ENCODE measurements at places on chromosomes 11 and 22.

- no peak for DNase-seq
Measured at GRCh38 chr11:23680488-23681230, 816.2 kb upstream of the LUZP2 start.

GRCh38 chr22:28783786-28784671 lies 11.5 kb downstream of the CCDC117 start:
- no peak for DNase-seq

GRCh38 chr11:95123556-95123955 lies 33.9 kb downstream of the ENDOD1 start:
- DNase-seq: no peak

DNA sequence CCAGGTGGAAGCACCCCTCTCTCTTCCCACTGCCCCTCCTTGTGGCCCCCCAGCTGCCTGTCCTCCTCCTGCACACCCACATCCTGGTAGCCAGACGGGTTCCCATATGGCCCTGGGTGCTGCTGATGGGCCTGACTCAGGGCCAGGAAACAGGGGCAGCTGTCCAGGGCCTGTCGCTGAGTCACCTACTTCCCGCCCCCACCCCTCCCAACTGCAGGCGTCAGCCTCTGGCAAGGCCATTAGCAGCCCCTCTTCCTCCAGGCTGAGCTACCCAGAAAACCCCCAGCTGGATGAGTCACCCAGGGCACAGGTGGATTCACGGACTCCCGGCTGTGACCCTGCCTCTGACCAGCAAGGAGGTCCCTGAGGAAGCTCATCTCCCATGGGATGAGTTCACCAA lies 6.9 kb upstream of the GAL start:
- no peak for DNase-seq

DNA sequence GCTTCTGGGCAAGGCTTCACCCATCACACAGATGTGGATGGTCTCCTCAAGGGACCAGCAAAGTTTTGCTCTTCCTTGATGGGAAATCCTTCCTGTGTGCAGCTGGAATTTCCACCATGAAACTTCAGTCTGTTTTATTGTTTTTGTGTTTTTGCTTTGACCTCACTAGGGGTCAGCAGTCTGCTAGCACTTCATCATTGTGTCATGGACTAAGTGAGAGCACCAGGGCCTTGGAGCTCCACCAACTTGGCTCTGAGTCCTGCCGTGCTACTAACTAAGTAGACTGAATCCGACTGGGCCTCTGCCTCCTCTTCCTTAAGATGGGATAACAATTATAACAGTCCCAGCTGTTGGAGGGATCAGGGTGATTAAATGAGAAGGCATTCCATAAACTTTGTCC lies 305.8 kb upstream of the NCAM1 start:
- DNase-seq: peak; percentile 86

GRCh38 chr22:25146307-25146706 lies 53.4 kb upstream of the CRYBB3 start:
- DNase-seq: no peak

GRCh38 chr11:60208146-60208895 lies 25.4 kb upstream of the MS4A6A start:
- no peak for DNase-seq

DNA sequence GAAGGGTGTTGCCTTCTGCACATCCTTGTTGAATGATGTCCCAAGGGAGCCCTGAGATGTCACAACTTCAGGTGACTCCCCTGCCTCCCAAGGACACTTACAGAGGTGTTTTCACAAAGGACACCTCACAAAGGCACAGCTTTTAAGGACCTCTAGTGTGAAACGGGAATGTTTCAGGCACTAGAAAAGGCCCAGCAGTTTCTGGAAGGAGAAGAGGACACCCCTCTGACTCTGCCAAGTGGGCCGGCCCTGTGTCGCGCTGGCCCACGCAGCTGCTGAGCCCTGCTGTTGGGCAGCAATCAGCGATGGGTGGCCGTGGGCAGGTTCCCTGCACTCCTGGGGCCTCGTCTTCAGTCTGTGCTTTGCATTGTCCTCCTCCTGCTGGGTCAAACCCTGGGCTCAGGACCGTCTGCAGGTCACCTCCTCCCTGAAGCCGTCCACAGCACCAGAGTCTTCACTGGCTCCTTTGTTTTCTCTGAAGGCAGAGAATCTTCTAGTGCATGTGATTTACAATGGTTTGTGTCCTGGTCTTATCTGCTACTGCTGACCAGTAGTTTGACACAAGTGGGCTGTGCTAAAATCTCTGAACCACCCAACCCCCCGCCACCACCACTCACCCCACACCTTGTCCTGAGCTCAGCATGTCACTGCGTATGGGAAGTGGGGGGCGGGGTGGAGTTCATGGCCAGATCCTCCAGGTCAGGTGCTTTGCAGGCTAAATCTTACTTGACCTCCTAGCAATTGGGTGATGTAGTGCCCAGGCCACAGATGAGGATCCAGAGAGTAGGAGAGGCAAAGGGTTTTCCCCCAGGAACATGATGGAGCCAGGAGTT lies 3.2 kb downstream of the LINC01488 start:
- no peak for DNase-seq

- DNase-seq: no peak
Measured at GRCh38 chr11:10450462-10451425, 4.3 kb upstream of the AMPD3 start.

DNA sequence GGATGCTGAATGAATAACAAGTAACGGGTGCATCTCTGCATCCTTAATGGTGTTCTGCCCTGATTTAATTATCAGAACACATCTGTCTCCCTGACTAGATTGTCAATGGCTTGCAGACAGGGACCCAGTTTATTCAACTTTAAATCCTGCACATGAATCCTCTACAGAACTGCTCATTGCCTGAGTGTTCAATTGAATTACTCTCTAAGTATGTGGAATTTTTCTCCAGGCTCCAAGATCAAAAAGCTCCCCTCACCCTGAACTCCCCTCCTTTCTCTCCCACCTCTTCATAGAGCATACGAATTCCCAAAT lies 11.8 kb downstream of the MB start:
- DNase-seq: no peak

- DNase-seq: no peak
Measured at GRCh38 chr11:115348416-115348815, 155.8 kb downstream of the CADM1 start.

DNA sequence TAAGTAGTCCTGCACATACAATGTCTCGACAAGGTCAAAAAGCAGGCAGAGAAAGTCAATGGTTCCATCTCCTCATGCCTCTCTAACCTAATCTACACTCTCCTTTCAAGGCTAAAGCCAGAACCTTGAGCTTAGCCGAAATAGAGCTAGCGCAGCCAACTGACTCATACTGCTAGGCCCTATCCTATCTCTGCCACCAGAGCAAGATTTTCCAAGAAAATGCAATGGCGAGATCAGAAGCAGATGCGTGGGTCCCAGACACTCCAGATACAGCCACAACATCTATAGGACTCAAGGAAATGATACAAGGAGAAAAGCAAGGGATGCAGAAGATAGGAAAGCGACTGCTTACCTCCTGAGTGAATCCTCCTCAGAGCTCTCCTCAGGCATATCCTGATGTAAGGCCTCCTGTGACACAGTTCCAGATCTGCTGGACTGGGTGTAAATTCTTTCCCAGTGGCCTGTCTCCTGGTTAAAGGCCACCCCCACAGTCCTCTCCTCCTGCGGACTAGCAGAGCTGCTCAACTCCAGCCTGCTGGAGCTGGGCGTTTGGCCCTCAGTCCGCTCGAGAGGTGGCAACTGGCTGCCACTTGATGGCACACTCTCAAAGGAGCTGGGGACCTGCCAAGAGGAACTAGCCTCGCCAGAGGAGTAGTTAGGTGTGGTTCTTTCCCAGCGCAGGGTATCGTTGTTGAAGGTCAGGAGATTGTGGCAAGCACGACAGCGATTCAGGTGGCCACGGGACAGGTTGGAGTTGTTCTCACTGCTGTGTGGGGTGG lies 52.0 kb downstream of the AMBRA1 start:
- no peak for DNase-seq

Data from ovary (tissue), 10 donors.